ENCODE measurements at places on chromosomes 1 and 21.

GRCh38 chr1:91454136-91454535, 46.5 kb upstream of the CDC7 start:
- no peak for DNase-seq

DNA sequence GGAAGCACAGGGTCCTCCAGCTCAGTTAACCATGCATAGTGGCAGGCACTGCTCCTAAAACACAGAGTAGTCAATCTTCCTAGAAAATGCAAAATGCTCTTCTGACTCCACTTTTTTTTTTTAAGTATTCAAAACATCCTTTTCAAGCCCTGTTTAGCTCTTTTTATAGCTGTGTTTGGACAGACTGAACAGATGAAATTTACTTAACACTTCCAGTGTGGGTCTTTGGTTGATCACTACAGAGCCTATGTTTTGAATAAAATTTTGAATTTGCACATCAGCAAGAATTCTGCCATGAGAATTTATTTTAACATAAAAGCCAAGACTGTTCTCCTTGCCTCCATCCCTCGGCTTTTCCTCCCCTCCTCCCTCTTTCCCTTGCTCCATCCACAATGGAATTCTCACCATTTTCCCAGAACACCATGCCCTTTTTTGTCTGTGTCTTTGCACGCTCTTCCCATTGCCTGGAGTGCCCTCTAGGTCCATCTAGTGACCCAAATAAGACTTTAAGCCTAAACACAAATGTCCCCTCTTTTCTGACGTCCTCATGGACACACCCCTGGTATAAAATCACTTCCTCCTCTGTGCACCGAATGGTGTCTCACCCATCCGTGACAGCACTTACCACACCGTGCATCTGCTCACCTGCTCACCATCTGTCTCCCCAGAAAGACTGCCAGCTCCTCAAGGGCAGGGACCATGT, 24.0 kb upstream of the CPT2 start:
- DNase-seq, result peak; percentile 70

GRCh38 chr1:145963265-145964019, 933 bp downstream of the ANKRD34A start:
- DNase-seq, result no peak

- DNase-seq, result no peak
Observed at GRCh38 chr1:6245869-6246496, 2.0 kb downstream of the HES3 start.

All from stromal cell of bone marrow (primary cell).